Caudate nucleus (tissue), 63 donors: ENCODE measurements at places on chromosomes 1 and 21.

GRCh38 chr21:34280959-34281358, 82.8 kb upstream of the KCNE2 start:
- no peak for DNase-seq

- DNase-seq: no peak
Observed at GRCh38 chr1:115976062-115976920, at the start of gene SLC22A15. SLC22A15 (plus strand) TSS chr1:115976513; CDS start chr1:115976628, 115 bp downstream.

- DNase-seq: no peak
Observed at GRCh38 chr1:105102371-105102770, 1352.7 kb downstream of the AMY1C start.

DNA sequence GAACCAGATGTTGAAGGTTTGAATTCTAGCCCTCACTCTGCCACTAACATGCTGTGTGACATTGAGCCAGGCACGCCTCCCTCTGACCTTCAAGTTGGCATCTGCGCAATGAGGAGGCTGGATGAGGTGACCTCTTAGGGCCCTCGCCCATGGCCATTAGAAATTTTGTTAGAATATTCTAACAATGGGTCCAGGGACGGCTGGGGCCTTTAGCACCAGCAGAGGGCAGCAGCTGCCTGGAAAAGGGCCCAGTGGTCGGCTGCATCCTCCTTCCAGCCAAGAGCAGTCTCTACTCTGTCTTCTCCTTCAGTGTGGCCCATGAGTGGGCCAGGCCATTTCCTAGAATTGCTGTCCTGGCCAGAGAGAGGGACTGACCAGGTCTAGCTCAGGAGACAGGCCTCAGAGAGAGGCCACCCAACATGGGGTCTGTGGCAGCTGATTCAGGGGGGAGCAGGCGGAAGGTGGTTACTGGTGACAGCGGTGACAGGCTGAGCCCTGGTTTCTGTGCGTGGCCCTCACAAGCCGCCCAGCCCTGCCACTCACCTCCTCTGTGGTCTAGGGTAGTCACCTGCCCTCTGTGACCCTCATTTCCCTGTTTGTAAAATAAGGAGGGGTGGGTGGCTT, 101.3 kb upstream of the ACTL8 start:
- DNase-seq: peak; percentile 41

DNA sequence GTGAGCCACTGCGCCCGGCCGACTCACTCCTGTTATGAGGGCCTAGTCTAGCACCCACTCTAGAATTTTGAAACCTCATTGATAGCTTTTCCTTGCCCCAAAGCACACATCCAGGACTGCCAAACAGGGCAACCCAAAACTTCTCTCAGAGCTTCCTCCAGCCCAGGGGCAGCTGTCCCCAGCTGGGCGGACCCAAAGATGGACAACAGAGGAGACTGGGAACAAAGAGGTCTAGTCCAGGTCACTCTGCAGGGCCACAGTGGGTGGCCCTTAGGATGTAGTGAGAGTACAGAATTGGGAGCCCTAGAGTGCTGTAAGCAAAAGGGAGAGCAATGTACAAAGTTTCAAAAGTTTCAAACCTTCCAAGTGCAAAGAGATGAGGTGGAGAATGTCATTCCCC, 1.2 kb downstream of the CD34 start:
- DNase-seq: no peak

- DNase-seq: no peak
Observed at GRCh38 chr1:38502758-38503157, 356.8 kb downstream of the RRAGC start.
